ENCODE measurements at places on chromosomes 13 and 19. TPM values are rescaled to one million over a fixed set of nuclear protein-coding genes. Genes with fewer than 3 reads are reported as not detected.

DNA sequence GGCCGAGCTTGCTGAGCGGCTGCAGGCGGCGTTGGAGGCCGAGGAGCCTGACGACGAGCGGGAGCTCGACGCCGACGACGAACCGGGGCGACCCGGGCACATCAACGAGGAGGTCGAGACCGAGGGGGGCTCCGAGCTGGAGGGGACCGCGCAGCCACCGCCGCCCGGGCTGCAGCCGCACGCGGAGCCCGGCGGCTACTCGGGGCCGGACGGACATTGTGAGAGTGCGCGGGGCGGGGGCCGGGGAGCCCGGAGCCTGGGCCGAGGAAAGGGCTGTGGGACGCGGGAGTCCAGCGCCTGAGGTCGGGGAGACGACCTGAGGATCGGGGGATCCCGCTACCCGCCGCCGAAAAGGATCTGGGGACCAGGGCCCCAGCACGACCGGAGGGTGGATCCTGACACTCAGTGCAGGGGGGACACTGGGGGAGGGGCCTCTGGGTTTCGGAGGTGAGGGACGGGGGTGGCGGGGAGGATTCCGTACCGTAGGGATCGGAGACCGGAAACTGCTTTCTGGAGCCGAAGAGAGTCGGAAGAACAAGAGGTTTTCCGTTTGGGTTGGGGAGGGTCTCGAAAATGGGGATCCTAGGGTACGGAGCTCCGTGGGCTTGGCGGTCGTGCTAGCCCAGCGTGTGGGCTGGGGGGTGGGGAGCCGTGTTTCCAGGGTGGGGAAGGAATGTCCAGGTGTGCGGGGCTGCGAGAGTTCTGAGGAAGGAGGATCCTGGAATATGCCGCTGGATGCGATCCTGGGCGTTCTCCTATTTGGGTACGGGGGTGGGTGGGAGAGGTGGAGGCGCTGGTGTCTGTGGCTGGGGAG lies 616 bp downstream of the HNRNPUL1 start:
- peak; percentile 31 for DNase-seq
- H3K27ac ChIP-seq, result peak overlapping the region; percentile 92
- peaks cover 21% of the 10 kb centered on the region for H3K36me3 ChIP-seq
- H3K4me3 ChIP-seq, result peak overlapping the region; percentile 82
- peaks cover 34% of the 10 kb centered on the region for H3K4me1 ChIP-seq

GRCh38 chr13:46641274-46642081 lies 88.5 kb downstream of the LRCH1 start:
- H3K4me1 ChIP-seq, result no peaks in the 10 kb centered on the region
- no peak overlapping the region for H3K27ac ChIP-seq
- H3K36me3 ChIP-seq, result no peaks in the 10 kb centered on the region
- H3K27me3 ChIP-seq, result no peaks in the 10 kb centered on the region

The THSD1 gene
- not detected for polyA plus RNA-seq

DNA sequence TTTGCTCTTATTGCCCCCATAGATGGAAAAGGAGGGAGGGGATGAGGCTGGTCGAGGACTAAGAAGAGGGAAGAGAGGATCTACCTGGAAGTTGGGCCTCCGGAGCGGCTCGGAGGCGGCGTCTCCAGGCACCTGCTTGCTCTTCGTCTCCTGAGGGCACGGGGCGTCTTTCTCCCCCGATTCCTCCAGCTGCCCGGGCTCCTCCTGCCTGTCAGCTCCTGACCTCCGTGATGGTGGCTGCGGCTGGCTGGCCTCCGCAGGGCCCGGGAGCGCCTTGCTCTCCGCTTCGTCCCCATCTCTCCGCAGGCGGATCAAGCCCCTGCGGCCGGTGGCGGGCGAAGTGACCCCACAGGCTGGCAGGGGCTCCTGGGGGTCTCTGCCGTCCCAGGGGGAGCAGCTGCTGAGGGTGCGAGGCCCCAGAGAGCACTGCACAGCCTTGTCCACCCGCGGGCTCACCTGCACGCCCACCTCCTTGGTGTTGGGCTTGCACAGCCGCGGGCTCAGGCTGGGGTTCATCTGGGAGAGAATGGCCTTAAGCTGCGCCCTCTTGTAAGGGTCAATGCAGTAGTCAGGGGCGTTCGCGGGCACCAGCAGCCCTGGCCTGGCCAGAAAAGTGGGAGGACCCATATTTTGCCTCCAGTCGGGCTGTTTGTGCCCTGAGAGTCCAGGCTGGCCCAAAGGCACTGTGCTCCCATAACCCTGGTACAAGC lies 3.8 kb downstream of the ZAR1L start:
- H3K27me3 ChIP-seq, result no peaks in the 10 kb centered on the region
- H3K4me3 ChIP-seq, result no peak overlapping the region
- no peaks in the 10 kb centered on the region for H3K36me3 ChIP-seq
- H3K4me1 ChIP-seq, result peaks cover 21% of the 10 kb centered on the region

DNA sequence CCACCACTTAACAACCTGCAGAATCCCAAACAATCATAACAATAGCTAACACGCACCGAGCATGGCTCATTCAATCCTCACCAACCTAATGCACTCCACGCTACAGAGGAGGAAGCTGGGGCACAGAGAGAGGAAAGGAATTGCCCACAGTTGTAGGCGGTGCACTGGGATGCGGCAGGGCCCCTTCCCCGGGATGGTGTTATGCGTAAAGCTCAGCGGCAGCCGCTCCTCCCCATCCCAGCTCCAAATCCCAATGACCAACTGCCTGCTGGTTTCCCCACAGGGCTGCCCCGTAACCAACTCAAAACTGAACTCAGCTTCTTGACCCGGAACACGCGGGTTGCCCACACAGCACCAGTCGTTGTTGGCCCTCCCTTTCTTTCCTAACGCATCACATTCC lies 42.2 kb downstream of the SERP2 start:
- H3K27ac ChIP-seq, result no peak overlapping the region
- no peaks in the 10 kb centered on the region for H3K36me3 ChIP-seq
- H3K4me1 ChIP-seq, result no peaks in the 10 kb centered on the region
- H3K4me3 ChIP-seq, result no peak overlapping the region
- H3K27me3 ChIP-seq, result no peaks in the 10 kb centered on the region

GRCh38 chr19:43913383-43913782 lies 21.7 kb downstream of the ZNF45 start:
- H3K4me3 ChIP-seq, result no peak overlapping the region
- no peaks in the 10 kb centered on the region for H3K27me3 ChIP-seq
- H3K4me1 ChIP-seq, result no peaks in the 10 kb centered on the region
- H3K27ac ChIP-seq, result no peak overlapping the region

DNA sequence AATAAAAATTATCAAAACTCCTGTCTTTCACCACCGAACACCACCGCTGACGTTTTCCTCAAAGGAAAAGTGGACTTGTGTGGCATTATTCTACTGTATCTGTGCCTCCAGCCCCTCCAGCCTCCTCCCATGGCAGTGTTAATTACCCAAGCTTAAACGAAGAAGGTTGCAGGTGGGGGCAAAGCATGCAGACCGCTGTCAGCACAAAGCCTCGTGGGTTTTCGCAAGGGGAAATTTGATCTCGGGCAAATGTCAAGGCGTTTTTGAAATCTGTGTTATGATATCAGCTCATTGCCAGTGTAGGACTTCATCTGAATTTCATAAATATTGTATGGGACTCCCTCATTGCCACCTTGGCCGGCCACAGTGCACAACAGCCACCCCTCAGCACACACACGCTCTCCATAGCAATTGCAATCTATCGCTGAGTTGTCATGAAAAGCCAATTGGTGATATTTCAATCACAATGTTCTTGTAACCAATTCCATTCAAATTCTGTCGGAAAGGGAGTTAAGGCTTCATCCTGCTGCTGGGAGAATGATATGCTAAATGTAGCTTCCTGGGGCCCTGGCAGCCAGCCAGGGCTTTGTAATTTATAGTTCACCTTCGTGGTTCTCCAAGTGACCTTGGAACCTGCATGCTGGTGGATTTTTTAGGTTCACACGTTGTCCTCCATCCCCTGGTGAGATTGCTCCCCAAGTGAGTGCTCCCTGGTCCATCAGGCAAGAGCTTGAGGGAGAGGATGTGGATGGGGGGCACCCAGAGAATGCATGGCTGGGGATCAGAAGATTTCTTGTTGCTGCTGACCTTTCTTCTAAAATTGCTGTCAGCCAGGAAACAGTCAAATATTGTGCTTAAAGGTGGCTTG lies 16.6 kb downstream of the CHST8 start:
- H3K27ac ChIP-seq, result no peak overlapping the region
- H3K4me1 ChIP-seq, result no peaks in the 10 kb centered on the region
- no peak for DNase-seq
- no peak overlapping the region for H3K4me3 ChIP-seq
- no peaks in the 10 kb centered on the region for H3K27me3 ChIP-seq
